Tibial artery (tissue), 4 donors: ENCODE measurements at places on chromosomes 3 and 15.

- no peak for DNase-seq
Measured at GRCh38 chr3:23953523-23953922, 8.4 kb downstream of the NR1D2 start.

GRCh38 chr3:187026317-187026670, 96.0 kb downstream of the ST6GAL1 start:
- DNase-seq, result no peak

- DNase-seq, result no peak
Measured at GRCh38 chr3:52454250-52454937, 553 bp upstream of the TNNC1 start.

DNA sequence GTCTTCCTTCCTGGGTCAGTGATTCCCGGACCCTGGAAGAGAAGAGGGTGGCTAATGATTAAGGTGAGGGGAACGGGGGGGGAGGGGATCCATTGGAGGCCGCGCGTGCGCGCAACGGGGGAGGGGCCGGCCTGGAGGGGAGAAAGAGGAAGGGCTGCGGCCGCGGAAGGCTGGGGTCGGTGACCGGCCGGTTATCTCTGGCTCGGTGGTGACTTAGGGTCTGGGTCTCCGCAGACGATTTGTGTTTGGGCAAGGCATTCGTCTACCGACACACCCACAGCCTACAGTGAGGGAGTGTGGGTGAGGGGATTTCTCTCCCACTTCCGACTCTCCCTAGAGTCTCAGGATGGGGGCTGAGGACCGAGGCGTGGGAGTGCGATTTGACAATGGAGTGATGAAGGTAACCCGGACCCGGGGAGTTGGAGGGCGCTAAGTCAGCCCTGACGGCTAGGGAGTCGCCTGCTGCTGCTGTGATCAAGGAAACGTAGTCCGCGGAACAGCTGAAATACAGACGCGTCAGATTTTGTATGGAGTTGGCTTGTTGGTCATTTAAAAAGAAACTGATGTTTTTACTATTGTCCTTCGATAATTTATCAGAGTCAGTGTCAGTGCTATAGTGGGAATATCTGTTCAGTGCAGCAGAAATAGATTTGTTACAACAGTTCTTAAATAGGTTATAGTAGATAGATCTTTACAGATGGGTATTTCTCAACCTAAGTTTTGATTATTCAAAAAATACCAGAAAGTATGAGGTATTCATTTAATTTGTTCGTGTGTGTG, 733 bp downstream of the RNF111 start:
- DNase-seq, result peak; percentile 67

GRCh38 chr3:182234881-182235280, 523.2 kb downstream of the SOX2 start:
- no peak for DNase-seq

DNA sequence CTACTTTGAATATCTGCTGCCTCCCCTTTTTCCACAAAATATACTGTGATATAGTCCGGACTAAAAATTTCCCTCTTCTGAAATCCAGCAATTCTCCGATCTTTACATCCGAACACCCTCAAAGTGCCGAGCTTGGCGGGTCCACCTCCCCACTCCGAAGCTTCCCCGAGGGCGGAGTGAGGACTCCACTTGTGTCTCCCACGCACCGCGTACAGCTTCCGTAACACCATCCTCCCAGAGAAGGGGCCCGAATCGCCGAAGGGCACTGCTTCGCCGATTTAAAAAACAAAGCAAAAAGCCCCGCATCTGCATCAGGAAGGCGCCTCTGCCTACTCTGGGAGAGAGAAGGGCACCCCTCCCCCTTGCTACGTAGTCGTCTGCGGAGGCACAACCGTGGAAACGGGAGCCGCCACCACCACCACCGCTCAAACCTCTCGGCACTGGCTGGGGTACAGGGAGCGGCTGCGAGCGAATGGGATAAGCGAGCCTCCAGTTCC, 551 bp downstream of the NCBP2 start:
- DNase-seq, result peak; percentile 39

DNA sequence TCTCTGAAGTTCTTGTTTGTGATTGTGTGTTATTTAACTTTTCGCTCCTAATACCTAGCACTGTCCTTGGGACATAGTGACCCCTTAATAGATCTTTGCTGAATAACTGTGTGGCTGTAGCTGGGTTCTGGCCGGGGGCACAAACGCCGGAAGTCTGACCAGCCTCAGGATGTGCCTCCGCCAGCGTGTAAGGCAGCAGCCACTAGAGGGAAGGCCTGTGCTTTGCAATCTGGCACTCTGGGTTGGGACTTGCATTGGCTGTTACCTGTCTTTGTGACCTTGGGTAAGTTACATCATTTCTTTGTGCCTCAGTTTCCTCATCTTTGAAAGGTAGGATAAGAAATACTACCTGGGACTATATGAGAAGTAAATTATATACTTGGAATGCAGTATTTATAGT, 158.7 kb downstream of the GHSR start:
- DNase-seq, result peak; percentile 36

GRCh38 chr3:4228295-4228694, 74.9 kb upstream of the SETMAR start:
- no peak for DNase-seq

- peak; percentile 69 for DNase-seq
Measured at GRCh38 chr3:125644036-125645005, 49.0 kb upstream of the OSBPL11 start.

DNA sequence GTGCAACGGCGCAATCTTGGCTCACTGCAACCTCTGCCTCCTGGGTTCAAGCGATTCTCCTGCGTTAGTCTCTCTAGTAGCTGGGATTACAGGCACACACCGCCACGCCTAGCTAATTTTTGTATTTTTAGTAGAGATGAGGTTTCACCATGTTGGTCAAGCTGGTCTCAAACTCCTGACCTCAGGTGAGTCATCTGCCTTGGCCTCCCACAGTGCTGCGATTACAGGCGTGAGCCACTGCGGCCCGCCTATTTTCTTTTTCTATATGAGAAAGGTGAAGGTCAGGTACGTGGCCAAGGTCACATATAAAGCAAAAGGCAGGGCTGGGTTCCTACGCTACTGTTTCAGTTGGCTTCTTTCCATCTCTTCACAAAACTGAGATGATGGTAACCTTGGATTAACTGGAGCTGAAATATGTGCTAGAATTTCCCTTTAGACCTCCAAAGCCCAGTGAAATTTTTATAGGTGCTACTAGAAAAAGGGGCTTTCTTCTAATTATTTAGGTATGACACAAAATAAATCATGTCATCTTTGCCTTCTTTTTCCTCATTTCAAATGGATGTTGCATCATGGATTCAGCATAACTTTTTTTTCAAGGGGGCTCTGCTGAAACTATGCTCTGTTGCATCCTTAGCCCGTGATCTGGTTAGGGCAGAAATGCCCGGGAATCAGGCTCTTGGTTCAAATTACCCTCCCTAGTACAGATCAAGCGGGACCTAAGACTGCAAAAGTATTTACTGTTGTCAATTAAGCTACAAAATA, 68.5 kb downstream of the MYO1E start:
- peak; percentile 6 for DNase-seq
